Motor neuron (in vitro differentiated cells): ENCODE measurements at places on chromosomes 4 and X. TPM values are rescaled to one million over a fixed set of nuclear protein-coding genes. Genes with fewer than 3 reads are reported as not detected.

The FGFBP1 gene
- 0.33 TPM in 1 of 2 replicates, not detected in the other for total RNA-seq

The ADAMTS3 gene
- total RNA-seq: 0.73 and 0.92 TPM in 2 replicates

The RNF128 gene
- total RNA-seq: 8.4 and 9.5 TPM in 2 replicates

The CTAG1B gene
- total RNA-seq: not detected in 2 replicates

The SPARCL1 gene
- total RNA-seq: 9.0 and 10.6 TPM in 2 replicates

The STEEP1 gene
- total RNA-seq: 25.7 and 25.9 TPM in 2 replicates

The GLRA3 gene
- total RNA-seq: 2.0 and 2.1 TPM in 2 replicates

The APBB2 gene
- 32.2 and 33.5 TPM in 2 replicates for total RNA-seq

The NSG1 gene
- 193 and 200 TPM in 2 replicates for total RNA-seq

The MXD4 gene
- total RNA-seq: 32.5 and 34.4 TPM in 2 replicates

The AADAT gene
- total RNA-seq: 4.6 and 5.0 TPM in 2 replicates

The NWD2 gene
- 0.13 and 0.42 TPM in 2 replicates for total RNA-seq

The DRP2 gene
- 0.23 and 0.45 TPM in 2 replicates for total RNA-seq

The HMGN5 gene
- 1.5 and 1.8 TPM in 2 replicates for total RNA-seq

The ZNF732 gene
- total RNA-seq: 0.27 and 0.33 TPM in 2 replicates

The CCDC149 gene
- total RNA-seq: 11.1 and 13.3 TPM in 2 replicates
